ENCODE measurements at places on chromosomes 5 and 9.

GRCh38 chr9:38306899-38307298 is 85.6 kb upstream of the ALDH1B1 start:
- no peak for DNase-seq

DNA sequence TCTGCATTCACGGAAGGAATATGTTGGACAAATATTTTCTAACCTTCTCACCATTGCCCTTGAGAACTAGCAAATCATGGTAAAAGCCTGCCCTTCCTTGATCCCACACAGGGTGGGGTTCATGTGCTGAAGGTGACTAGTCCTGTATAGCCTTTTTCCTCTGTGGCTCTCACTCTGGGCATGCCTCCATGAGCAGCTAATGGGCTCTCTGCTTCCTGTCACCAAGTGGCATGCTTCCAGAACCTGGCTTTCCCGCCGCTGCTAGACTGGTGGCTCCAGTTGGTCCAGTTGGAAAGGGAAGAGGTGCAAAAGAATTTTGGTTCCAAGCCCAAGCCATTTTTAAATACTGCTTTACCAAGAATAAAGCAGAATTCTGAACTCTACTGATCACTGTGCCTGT is 35.5 kb downstream of the FBXO10 start:
- DNase-seq: no peak

DNA sequence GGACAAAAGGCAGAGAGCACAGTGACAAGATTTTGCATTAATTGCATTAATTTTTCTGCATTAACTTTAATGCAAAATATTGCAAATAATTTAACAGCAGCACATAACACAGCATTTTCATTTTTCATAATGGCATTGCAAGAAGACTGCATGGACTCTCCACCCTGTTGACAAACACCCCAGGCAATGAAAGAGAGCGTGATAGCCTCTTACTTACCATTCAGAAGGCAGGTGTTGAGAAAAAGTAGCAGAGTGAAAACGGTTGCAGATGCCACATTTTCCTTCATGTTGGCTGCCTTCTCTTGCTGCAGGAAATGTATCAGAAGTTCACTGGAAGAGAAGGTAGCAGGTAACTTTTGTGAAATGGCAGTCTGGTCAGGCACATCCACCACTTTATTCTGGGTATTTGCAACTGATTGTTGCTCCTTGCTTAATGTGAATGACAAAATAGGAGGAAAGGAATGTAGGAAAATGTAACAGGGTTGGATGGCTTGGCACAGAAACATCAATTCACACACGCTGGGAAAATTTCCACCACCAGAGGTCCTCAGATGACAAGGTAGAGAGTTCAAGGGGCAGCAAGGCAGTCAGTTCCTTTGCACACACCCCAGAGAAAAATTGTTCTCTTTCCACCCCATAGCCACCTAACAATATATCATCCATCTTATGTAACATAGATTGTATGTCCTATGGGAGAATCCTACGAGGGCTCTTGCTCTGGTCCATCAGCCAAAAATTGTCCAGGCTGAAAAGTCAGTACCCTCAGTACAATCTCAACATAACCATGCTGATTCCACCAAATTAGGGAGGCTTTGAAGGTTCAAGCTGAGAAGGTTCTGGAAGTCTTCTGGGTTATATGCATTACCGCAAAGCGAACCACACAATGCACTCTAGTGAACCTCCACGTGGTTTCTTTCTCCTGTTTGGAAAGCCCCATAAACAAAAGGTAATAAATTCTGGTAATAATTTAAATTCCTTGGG is 41.9 kb upstream of the AGXT2 start:
- peak; percentile 60 for DNase-seq

- no peak for DNase-seq
Measured at GRCh38 chr9:94031946-94032345, 52.3 kb upstream of the PTPDC1 start.

- no peak for DNase-seq
Measured at GRCh38 chr9:113705928-113706519, 170.1 kb upstream of the ZNF618 start.

GRCh38 chr5:38473008-38473407 is 83.4 kb downstream of the LIFR start:
- no peak for DNase-seq

GRCh38 chr9:82996941-82997340 is 66.0 kb downstream of the RASEF start:
- DNase-seq: no peak

DNA sequence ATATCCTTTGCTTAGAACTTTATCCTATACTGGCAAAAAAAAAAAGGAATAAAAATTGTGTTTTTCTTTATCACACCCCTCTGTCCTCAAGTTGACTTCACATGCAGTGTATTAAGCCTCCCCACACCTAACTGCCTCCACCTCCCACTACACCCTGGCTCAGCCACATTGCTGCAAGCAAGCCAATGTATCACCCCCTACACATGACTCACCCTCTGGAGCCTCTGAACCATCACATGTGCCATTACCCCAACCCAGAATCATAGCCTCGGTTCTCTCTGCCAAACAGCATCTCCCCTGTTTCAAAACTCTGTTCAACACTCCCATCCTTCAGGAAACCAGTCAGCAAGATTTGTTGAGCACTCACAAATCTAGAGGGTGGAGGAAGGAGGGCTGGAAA is 209.0 kb downstream of the CWC27 start:
- no peak for DNase-seq

DNA sequence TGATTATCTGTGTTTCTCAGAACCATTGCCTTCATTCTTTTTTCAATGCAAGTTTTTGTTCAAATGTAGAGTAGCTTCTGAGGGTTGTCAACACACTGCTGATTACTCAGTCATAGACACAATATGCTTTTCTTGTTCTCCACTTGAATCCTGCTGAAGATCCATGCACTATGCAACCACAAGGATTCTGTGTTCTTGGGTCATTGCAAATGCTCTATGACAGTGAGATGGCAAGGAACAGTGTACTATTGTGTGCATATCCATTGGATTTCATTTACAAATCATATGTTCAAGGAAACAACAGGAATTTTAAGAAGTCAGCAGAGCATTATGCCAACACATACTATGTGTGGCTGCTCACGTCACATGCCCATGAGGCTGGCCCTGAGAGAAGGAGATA is 1590.2 kb downstream of the EFNA5 start:
- no peak for DNase-seq

DNA sequence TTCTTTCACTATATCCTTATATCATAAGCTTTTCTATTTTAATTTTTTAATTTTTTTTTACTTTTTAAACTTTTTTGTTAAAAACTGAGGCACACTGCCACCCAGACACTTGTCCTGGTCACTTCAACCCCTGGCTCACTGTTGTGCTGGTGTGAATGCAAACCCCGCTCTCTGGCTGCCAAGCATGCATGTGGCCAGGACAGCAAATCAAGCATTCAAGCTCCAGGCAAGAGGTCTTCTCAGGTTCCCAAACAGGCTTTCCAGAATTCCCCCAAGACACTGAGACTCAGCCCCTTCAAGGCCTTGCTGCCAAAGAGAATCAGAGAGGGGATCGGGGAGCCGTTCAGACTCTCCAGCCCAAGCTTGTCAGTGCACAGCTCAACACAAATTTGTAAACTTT is 139.9 kb downstream of the FANCC start:
- no peak for DNase-seq

DNA sequence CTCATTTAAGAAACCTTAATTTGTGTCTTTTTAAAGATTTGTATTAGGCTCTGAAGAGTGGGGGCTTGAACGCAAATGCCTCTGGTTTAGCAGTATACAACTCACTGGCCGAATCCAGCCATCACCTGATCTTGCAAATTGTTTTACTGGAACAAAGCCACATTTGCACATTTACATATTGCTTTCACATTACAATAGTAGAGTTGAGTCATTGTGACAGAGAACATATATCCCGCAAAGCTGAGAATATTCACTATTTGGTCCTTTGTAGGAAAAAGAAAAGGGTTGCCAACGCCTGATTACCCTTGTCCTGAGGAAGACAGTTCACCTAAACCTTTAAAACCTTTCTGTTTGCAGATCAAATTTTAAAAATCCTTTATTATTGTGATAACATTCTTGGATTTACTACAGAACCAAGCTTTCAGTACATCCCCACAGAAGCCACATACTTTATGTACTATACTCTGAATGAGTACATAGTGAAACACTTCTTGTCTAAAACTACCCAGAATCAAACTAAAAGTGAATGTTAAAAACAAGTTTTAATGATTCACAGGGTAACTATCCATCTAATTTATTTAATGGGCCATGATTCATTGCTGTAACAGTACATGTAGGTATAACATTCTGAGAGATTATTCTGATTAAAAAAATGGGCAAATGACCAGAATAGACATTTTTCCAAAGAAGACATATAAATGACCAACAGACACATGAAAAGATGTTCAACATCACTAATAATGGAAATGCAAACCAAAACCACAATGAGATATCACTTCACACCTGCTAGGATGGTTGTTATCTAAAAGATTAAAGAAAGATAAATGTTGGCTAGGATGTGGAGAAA is 161.0 kb downstream of the SLC25A46 start:
- peak; percentile 26 for DNase-seq

DNA sequence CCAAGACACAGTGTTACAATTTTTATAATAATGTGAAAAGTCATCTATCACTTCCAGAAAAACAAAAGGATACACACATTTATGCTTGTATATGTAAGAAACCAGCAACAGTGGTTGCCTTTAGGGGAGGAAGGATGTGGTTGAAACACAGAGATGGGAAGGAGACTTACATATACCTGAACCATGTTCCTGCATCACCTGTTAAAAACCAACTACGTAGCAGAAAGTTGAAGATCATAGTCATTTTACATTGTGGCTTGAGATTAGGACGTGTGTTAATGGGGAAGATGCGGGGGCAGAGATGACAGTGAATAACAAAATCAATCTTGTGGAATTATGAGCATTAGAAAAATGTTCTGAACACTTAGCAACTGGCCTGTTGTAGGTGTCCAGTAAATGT is 307.3 kb downstream of the MLLT3 start:
- peak; percentile 23 for DNase-seq

DNA sequence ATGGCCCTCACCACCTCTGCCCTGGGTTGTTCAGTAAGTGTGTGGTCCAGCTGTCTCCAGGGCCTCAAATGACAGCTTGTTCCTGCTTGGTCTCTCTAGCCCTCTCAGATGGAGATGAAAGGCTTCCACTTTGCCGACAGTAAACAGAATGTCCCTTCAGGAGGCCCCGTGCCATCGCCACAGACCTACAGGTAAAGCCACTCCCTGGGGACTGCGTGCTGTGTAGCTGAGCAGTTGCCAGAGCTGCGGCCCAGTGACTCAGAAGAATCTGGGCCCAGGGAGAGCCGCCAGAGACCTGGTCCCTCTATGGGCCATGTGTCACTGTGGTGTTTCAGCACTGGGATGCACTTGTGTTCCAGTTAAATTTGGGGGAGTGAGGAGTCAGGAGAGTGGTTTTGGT is 10.6 kb upstream of the POMT1 start:
- DNase-seq: no peak

- no peak for DNase-seq
Measured at GRCh38 chr5:150508277-150508640, 328 bp downstream of the NDST1 start.

DNA sequence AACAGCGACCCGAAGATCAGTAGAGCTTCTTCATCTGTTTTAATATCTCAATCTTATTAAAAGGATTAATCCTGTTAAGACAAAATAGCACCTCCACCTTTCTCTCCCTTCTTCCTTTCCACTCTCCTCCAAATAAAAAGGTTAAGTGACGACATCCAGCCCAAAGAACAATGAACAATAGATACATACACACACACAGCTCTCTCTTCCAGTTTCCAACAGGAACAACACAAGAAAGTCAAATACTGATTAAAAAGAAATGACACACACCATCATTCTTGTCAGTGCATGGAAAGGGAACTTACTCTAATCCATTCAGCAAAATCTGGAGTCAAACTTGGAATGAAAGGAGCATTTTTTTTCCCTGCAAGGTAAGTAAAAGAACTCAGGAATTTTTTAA is 2.8 kb downstream of the ARL15 start:
- no peak for DNase-seq

DNA sequence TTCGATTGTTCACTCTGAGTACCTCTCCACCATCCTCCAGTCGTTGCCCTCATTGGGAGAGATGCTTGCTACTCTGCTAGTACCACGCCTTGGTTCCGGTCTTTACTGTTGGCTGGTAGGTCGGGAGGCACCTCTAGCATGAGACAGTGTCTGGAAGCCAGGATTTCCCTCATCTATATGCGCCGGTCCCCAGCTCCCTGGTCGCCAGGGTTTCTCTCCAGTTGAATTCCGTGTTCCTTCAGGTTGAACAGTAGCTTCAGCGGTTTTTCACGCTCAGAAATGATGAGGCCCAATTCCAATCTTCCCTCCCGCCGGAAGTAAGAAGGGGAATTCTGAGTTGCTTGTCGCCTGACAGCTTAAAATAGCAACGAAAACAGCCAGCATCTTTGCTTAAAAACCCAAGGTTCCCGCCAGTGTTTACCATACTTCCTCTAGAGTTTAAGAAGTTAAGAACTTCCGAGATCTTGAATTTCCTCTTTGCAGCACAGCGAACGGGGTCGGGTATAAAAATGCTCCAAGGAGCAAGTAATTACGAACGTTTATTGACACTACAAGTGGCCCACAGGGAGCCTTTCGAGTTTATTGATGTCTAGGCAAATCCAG is 1.3 kb upstream of the ST8SIA4 start:
- DNase-seq: peak; percentile 87

GRCh38 chr5:94209774-94210355 is 408.5 kb downstream of the KIAA0825 start:
- DNase-seq: no peak

GRCh38 chr5:35091704-35092103 is 44.0 kb upstream of the AGXT2 start:
- no peak for DNase-seq

- no peak for DNase-seq
Measured at GRCh38 chr9:102085548-102085947, 347.1 kb upstream of the GRIN3A start.

GRCh38 chr9:2802494-2802921 is 41.4 kb downstream of the PUM3 start:
- no peak for DNase-seq

DNA sequence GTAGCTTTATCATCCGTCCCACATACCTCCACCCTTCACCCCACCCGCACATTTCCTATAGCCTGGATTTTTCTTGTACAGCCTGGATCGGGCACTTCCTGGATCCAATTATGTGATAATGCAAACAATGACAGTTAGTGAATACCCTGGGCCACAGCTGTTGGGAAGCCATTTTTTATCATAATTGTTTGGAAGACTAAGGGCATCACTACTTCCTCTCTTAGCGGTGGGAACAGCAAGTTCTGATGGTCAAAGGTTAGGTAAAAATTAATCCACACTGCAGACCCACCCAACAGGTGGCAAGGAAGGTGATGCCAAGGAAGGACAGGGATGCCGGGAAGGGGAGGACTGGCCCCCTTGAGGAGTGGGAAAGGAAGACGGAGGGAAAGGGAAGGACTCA is 183.7 kb downstream of the SAXO1 start:
- DNase-seq: no peak

DNA sequence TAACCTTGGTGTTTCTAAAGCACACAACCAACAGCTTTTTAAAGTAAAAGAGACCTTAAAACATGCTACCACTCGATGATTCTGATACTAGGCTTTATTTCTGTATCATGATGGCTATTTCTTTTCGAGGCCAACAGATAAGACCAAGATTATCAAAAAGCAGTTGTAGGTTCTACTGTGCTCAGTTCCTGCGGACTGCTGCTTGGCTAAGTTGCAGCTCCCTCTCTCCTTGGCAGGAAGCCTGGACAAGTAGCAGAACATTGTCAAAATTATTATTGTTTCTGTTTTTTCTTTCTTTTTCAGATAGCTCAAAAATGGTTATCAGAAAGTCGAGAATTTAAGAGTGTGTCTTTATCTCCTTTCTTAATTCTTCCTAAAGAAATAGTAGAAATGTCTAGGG is 607.6 kb downstream of the PTPRD start:
- no peak for DNase-seq

GRCh38 chr5:120843390-120843980 is 379.4 kb downstream of the PRR16 start:
- DNase-seq: no peak
